ENCODE measurements at places on chromosomes 12 and 14.

- DNase-seq: no peak
Measured at GRCh38 chr12:99138393-99138792, 493.3 kb downstream of the APAF1 start.

GRCh38 chr12:93645702-93646101 is 31.5 kb upstream of the CRADD start:
- no peak for DNase-seq

GRCh38 chr12:96698521-96698920 is 208.5 kb upstream of the NEDD1 start:
- DNase-seq: no peak

DNA sequence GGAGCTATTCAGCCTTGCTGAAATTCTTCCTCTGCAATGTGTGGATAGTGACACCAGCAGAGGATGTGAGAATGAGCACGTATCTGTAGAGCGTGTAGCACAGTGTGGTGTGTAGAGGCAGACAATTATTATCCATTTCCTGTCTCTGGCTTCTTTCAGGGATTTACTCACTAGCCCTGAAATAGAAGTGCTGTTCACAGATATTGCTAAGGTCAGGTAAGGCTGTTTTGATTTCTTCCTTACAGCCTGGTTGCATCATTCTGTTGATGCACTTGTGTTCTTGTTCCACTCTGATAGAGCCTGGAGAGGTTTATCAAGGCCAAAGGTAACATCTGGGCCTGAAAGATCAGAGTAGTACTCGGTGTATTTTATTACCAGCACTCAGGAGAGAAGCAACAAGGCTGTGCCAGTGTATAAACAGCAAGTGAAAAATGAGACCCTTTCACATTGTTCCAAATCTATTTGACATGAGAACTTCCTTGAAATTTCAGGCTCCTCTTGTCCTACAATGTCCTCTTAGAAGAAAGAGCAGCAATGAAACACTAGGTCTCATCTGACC is 16.7 kb downstream of the ARG2 start:
- DNase-seq: no peak

DNA sequence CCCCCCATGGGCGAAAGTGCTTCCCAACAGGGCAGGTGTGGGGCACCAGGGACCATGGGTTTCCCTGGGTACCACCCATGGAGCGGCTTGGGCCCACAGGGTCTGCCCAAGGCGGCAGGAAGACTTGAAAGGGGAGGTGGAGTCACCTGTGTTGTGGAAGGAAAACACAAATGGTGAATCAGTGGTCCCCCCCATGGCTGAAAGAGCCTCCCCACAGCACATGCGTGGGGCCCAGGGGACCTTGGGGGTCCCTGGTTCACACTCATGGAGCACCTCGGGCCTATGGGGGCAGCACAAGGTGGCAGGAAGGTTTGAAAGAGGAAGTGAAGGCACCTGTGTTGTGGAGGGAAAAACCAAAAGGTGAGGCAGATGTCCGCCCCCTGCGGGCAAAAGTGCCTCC is 581.9 kb downstream of the ALG10 start:
- no peak for DNase-seq

DNA sequence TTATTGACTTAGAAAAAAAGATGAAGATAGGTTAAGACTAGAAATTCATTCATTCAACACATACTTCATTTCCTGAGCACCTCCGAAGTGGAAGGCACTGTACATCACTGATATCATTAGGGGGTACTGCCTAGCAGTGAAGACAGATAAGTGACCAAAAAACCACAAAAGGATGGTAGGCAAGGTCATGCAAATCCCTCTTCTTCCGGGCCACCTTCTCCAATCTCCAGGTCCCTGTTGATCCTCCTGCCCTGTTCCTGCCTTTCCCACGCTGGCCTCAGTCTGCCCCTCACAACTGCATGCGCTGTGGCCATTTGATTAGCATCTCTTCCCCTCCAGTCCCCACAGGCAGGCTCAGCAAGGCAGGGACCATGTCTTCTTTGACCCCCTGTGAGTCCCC is 60.8 kb downstream of the SETD3 start:
- no peak for DNase-seq

DNA sequence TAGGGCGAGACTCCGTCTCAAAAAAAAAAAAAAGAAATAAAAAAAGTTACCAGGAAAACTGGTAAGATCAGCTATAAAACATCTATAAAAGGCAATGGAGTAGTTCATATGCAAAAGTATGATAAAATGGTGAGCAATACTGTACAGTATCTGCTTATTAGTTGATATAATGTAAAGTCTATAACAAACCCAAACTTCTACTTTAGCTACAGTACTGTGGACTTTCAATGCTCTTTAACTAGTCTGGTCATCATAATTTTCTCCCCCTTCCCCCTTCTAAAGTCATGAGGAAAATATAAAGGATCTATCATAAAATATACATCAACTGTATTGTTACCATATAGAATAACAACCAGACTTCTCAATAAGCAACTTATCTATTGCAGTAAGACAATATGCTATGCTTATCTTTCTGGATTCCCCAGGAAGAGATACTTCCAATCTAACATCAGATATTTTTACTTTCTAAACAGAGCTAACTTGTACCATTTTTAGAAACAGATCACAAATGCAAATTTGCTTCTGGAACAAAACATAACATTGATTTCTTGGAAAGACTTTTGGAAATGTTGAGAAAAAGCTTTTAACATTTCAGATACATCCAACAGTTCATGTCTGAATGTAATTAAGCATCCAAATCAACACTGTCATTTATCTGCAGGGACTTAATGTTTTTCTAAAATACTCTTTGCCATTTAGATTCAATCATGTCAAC is 43.8 kb downstream of the MDM2 start:
- DNase-seq: no peak

DNA sequence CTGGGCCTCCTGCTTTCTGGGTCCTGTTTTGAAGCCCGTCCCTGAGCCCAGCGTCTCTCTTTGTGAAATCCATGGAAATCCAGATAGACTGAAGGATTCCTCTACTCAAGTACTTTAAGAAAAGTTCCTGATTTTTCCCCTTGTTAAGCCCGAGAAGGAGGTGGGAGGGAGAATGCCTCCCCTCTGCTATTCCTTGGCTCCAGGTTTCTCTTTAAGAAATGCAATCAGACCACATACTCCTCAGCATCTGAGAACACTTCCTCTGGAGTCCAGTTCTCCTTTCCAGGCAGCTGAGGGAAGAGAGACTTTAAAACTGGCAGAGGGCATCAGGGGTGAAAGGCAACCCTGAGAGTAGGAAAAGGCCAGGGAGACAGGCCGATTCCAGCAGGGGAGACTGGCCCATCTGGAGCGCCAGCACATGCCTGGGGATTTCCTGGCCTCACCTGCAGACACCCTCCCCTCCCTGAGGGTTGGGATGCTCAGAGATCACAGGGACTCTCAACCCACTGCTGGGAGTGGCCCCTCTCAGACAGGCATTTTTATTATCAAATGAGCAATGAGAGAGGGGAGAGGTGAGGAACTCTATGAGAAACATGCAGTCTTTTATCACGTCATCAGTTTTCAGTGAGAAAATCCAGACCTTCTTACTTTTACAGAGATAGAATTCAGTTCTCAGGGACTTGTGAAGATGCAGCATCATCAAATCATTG is 2.0 kb upstream of the EMP1 start:
- DNase-seq: no peak

GRCh38 chr12:29737644-29738043 is 46.1 kb downstream of the TMTC1 start:
- no peak for DNase-seq

GRCh38 chr12:92921877-92922276 is 7.2 kb downstream of the EEA1 start:
- no peak for DNase-seq

DNA sequence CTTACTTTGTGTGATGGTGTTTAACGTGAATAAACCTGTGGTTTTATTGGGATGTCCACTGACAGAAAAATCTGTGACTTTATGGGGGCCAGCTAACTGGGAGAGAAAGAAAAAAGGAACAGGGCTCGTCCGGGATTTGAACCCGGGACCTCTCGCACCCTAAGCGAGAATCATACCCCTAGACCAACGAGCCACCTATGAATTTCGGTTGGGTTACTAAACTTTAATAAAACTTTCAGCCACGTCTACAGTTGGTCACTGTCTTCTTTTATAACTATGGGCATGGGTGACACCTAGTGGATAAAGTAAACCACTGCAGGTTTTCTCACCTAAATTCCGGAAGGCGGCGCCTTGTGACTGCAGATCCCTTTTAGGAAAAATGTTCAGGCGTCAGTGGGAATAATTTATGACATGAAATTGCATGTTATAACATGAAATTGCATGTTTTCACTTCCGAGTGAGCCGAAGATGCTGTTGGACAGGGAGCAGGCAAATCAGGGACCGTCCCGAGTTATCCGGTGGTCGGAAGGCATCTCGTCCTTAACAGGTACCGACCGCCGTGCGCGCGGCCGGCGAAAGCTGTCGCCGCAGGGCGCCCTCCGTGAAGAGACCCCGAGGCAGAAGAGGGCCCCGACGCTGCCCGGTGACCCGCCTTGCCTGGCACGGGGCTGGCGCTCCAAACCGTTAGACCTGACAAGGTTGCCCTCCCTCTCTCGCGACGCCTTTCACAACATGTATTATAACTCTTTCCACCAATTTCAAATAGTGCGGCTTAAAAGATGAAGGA is 18.2 kb upstream of the RNASE12 start:
- DNase-seq: no peak

DNA sequence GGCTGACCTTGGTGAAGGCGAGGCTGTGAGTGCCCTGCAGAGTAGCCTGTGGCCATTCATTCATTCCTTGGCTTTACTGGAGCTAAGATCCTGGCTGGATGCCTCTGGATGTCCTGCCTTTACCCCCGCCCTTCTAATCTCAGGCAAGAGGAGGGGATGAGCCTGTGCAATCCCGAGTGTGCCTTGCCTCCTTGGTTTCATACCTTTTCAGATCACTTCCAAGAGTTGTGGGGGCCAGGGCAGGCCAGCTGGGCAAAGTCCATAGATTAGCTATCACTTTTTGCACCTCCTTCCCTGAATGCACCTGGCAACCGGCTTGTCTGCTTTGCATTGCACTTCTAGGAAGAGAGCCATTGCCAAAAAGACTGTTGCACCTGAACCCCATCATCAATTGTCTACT is 1.5 kb downstream of the VRTN start:
- DNase-seq: no peak

DNA sequence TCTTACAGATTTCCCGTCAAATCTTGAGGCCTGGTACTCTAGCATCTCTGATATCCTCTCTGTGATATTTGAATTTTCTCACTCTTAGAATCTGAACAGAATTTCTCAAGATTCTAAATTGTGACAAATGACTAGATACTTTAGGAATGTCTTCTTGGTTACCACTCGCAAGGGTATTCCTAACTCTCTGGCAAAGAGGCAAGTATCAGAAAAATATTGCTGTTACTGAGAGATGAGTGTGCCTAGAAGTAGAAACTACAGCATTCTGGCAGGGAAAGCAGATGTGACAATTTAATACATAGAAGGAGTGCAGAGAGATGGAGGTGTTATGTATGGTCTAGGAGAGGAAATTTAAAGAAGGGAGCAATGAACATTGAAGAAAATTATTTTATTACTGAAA is 467.8 kb downstream of the LRIG3 start:
- DNase-seq: no peak

DNA sequence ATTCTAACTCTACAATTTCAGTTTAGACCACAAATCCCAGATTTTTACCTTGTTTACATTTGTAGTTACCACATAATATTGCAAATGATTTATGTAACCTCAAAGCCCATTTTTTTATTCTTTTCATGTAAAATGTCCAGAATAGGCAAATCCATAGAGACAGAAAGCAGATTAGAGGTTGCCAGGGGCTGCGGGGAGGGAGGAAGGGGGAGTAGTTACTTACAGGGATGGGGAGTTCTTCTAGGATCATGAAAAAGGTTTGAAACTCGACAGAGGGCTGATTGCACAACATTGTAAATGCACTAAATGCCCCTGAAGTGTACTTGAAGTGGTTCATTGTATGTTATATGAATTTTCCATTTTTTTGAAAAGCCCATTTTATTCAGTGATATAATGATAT is 66.5 kb downstream of the PPP2R5C start:
- no peak for DNase-seq

DNA sequence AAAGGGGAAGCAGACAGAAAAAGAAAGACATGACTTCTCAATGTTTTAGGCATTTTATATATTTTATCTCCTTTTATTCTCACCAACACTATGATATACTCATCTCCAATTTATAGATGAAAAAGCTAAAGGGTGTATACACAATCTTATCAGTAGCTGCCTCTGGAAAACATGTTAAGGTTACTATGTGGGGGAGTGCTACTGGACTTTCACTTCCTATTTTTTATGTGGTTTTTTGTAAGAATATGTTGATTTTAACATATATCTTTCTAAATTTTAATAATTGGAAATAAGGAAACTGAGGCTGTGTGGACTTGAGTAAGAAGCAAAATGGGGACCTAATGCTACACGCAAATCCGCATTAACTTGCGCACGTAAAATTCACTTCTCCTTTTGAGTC is 99.6 kb upstream of the PDE3A start:
- DNase-seq: no peak

DNA sequence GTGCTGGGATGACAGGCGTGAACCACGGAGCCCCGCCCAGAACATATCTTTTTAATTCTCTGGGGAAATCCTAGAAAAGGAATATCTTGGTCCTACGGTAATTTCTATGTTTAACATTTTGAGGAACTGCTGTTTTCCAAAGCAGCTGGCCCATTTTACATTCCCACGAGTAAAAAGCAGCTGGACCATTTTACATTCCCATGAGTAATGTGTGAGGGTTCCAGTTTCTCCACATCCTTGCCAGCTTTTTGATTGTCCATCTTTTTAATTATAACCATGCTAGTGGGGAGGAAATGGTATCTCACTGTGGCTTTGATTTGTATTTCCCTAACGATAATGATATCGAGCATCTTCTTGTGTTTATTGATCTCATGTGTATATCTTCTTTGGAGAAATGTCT is 4.4 kb upstream of the P2RX4 start:
- no peak for DNase-seq

GRCh38 chr12:25625146-25625545 is 72.1 kb upstream of the LMNTD1 start:
- DNase-seq: no peak

DNA sequence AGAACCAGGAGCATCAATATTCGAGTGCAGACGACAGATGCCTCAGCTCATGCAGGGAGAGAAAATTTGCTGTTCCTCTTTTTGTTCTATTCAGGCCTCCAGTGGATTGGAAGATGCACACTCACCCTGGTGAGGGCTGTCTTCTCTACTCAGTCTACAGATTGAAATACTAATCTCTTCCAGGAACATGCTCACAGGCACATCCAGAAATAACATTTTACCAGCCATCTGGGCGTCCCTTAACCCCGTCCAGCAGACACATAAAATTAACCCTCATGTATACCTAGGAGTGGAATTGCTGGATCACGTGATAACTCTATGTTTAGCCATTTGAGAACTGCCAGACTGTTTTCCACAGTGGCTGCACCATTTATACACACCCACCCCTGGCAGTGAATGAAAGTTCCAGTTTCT is 4.5 kb upstream of the OAS2 start:
- no peak for DNase-seq

GRCh38 chr14:50083467-50084337 is 32.7 kb downstream of the VCPKMT start:
- no peak for DNase-seq

DNA sequence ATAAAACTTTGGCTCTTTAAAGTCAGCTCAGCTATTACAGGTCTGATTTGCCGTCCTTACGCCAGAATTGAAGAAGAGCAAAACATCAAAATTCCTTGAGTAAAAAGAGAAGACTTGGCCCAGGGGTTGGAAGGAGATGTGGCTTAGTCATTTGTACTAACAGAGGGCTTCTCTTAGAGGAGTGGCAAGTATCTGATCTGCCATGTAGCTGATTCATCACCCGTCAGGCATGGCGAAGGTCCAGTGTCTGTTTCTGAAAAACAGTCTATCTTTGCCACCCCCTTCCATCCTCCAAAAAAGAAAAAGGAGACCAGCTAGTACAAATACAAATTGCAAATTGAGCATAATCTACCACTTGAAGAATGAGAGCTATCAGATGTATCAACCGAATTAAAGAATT is 91.9 kb downstream of the RAD52 start:
- no peak for DNase-seq

Measured in stimulated activated CD8-positive, alpha-beta memory T cell treated with anti-CD3 and anti-CD28 coated beads, Interleukin-15, amount 100 ng/mL, for 4 hours (primary cell).